ENCODE measurements at places on chromosomes 2 and 18.

DNA sequence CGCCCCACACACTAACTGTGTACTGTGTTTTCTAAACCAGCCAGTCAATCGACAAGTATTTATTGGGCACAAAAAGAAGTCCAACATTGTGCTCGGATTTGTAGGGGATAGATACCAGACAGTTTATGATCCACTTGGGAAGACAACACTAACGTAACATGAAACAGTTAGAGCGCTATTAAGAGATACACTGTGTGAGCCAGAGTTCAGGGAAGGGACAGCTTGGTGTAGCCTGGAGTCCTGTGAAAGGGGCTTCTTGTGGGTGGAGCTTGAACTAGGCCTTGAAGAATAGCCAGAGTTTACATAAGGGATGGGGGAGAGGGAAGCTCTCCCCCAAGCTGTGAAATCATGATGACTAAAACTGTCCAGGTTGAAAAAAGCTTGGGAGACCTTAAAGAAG, 176.4 kb upstream of the TCF4 start:
- DNase-seq = no peak

GRCh38 chr18:23237524-23238151, 102.4 kb downstream of the CABLES1 start:
- DNase-seq = peak; percentile 20

DNA sequence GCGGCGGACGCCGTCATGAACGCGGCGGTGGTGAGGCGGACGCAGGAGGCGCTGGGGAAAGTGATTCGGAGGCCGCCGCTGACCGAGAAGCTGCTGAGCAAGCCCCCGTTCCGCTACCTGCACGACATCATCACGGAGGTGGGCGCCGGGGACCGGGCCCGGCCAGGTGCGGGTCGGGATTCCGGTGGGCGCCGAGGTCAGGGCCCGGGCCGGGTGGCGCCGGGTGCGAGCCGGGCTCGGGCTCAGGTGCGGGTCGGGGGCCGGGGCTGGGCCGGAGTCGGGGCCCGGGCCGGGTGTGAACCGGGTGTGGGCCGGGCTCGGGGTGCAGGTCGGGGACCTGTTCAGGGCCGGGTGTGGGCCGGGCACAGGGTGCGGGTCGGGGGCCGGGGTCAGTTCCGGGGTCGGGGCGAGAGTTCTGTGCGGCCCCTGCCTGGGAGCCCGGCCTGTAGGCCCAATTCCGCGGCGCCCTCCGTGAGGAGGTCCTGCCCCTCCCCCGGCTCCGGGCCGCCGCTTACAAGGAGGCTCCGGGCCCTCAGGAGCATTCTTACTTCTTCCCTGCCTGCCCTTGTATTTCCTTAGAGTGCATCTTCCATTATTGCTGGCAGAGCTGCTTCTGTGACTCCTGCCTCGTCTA, 447 bp downstream of the TRAF3IP1 start:
- DNase-seq = no peak

DNA sequence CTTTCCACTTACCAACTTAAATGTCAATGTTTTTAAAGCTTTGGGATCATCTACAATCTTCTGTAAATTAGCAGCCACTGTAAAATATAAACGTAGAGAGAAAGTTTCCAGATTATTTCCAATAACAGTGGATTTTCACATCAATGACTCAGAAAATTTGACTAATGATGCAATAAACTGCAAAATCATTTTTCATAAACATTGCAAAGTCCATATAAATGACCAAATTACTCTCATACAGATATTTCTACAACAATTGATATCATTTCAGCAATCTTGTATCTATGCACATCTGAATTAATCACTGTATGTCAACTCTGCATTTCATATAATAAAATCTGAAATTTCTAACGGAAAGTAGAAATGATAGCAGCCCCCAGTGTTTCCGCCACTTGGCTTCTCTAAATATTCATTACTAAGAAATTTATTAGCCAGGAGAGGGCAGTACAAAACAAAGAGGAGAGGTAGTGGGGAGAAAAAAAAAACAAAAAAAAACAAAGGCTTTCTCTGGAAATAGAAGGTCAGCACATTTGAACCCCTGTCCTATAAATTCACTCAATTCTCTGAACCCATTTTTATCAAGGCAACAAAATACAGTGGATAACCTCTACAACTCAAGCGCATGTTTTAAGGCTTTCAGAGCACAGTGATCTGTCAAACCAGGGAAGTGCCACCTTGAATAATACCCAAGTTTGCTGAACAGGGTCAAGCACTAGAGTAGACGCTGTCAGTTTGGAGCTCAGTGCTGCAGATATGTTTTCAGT, 282.6 kb downstream of the STK39 start:
- peak; percentile 10 for DNase-seq

GRCh38 chr2:191355170-191355758, 110.1 kb downstream of the MYO1B start:
- DNase-seq = no peak

DNA sequence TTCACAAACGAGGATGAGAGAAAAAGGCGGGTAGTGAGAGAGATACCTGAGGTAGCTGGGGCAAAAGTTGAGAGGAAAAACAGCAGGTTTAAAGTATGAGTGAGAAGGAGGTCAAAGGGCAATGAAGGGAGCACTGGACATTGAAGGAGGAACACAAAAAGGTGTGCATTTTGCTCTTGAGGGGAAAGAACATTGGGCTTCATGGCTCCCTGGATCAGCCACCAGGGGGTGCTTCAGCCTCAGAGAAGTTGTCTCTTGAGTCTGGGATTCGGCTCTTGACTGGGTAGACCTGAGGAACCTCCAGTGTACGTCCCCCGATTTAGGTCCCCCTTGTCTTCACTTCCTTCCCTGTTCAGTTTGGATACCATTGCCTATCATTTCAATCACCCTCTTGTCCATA, 128.5 kb downstream of the RAPGEF4 start:
- DNase-seq = no peak

- DNase-seq = peak; percentile 13
Measured at GRCh38 chr2:35463805-35464596, 891.6 kb upstream of the CRIM1 start.

DNA sequence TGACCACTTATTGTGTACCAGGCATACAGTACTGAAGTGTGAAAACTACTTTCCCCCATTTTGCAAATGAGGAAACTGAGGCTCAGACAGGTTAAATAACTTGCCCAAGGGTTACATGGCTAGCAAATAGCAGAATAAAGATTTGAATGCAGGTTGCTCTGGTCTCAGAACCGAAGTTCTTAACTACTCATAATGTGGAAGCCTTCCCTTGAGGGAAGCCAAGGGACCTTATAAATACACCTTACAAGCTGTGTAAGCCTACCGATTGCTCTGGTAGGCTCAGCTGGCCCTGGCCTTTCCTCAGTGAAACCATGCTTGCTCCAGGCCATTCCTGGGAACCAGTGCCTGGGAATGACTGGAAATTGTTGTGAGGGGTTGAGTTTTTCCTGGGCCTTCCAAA, 114.6 kb upstream of the CDCA7 start:
- no peak for DNase-seq

Data from kidney glomerular epithelial cell (primary cell).